Stimulated activated CD4-positive, alpha-beta T cell treated with anti-CD3 and anti-CD28 coated beads, Interleukin-15, amount 100 ng/mL, for 24 hours (primary cell): ENCODE measurements at places on chromosomes 12 and 14.

- peak; percentile 89 for DNase-seq
These were observed at the start of gene BICD1 for GRCh38 chr12:32106517-32107358. Gene BICD1 (plus strand): TSS chr12:32106847. CDS start chr12:32107332, 485 bp downstream.

- no peak for DNase-seq
These were observed 31.5 kb downstream of the COA8 start for GRCh38 chr14:103594265-103594664.

- no peak for DNase-seq
These were observed 947 bp downstream of the GAS2L3 start for GRCh38 chr12:100574187-100575074.

- no peak for DNase-seq
These were observed 56.6 kb downstream of the GALNT16 start for GRCh38 chr14:69316449-69317101.

DNA sequence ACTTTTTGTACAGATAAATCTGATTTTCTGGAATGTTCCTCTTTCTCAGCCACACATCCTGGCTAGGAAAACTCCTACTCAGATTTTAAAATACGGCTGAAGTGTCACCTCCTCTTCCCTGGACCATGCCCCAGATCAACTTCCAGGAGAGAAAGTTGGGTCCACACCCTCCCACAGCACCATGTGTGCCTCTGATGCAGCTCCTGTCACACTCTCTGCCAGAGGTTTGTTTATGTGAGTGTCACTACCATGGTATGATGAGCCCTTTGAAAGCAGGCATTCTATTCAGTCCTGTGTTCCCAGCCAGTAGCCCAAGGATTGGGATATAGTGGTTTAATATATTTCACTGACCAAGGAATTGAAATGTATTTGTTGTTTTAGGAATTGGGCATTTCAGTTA is 287.2 kb upstream of the ATP2B1 start:
- DNase-seq: no peak

GRCh38 chr14:103165323-103165722 is 42.1 kb downstream of the TNFAIP2 start:
- DNase-seq: no peak

- DNase-seq: no peak
These were observed 3.4 kb downstream of the SSPN start for GRCh38 chr12:26198742-26199141.

- no peak for DNase-seq
These were observed 36.3 kb upstream of the WDR89 start for GRCh38 chr14:63677891-63678379.
